ENCODE measurements at places on chromosomes 1 and 21.
A peak's percentile ranks its signal among the peaks of the same experiment; 100 is the strongest.

- no peak for ATAC-seq
Observed at GRCh38 chr1:13573586-13573985, 10.0 kb upstream of the PDPN start.

DNA sequence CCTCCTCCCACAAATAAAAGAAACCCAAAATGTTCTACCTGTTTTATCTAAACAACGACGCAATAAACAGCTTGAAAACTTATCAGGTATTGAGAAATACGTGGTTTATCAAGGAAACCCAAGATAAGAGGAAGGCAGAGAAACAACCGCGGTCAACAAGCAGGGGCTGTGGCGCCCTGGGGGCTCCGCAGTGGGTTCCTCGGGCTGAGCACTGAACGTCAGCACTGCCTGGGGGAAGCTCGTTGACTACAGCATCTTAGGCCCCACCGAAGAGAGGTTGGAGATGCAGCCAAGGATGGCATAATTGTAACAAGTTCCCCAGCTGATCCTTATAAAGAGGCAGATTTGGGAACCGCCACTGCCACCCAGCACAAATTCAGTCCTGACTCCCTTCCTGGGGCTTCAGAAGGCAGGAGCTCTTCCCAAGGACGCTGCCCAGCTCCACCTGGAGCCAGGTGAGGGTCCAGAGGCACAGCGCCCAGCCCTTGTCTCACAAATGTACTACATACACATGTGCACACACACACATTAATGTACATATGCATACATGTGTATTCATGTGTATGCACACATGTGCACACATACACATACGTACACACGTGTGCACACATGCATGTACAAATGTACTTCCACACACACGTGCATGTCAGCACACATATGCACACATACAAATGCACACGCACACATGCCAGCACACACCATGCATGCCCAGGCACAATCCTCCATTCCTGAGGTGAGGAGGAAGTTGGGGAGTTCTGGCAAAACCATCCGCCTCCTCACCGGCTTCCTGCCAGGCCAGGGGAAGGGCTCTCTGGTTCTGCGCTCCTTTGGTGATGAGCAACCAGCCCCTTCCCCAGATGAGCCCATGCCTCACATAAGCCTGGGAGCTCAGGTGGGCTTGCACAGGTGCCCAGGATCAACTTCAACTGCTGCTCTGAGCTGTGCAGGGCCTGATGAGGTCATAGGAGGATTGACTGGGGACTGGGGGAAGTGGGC is 251.1 kb downstream of the NPHP4 start:
- ATAC-seq = no peak

GRCh38 chr1:82160903-82161302 is 360.2 kb downstream of the ADGRL2 start:
- ATAC-seq = no peak

- ATAC-seq = peak; percentile 13
Observed at GRCh38 chr1:208243527-208243966, 637 bp downstream of the PLXNA2 start.

GRCh38 chr1:28499553-28499952 is 6.3 kb upstream of the RCC1 start:
- no peak for ATAC-seq

GRCh38 chr1:226438007-226438406 is 30.1 kb upstream of the PARP1 start:
- ATAC-seq = no peak

DNA sequence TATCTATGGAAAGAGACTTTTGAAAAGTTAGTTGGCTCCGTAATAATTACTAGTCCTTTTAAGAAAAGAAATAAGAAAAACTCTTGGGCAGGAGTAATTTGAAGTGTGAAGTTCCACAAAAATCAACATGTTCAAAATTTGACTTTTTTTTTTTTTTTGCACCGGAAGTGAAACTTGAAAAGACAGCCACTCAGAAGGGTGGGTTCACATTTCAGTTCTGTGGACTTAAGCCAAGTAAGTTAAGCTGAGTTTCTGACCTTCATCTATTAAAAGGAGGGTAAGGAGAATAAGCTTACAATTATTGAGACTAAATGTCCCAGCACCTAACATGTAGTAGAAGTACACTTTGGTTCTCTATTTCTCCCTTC is 11.0 kb downstream of the RO60 start:
- no peak for ATAC-seq

DNA sequence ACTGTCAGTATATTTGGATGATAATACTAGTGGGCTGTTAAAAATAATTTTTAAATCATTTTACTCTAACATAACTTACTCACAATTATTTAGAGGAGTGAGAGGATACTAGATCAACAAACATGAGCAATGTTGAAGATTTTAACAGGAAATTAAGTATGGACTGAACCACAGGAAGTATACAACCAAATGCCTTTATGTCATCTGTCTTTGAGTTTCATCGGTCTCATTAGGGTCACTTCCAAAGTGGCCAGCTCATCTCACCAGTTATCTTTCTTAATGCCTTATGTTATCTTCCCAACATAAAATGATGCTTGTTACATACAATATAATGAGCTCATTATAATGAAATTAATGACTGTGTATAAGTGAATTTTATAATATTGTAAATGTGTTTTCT is 1.5 kb upstream of the RGS1 start:
- no peak for ATAC-seq

- no peak for ATAC-seq
Observed at GRCh38 chr21:44953628-44954021, 13.8 kb downstream of the SLX9 start.

- ATAC-seq = peak; percentile 37
Observed at GRCh38 chr1:228463559-228464455, 23.4 kb upstream of the RNF187 start.

- ATAC-seq = no peak
Observed at GRCh38 chr1:78222225-78222959, 176.6 kb downstream of the GIPC2 start.

DNA sequence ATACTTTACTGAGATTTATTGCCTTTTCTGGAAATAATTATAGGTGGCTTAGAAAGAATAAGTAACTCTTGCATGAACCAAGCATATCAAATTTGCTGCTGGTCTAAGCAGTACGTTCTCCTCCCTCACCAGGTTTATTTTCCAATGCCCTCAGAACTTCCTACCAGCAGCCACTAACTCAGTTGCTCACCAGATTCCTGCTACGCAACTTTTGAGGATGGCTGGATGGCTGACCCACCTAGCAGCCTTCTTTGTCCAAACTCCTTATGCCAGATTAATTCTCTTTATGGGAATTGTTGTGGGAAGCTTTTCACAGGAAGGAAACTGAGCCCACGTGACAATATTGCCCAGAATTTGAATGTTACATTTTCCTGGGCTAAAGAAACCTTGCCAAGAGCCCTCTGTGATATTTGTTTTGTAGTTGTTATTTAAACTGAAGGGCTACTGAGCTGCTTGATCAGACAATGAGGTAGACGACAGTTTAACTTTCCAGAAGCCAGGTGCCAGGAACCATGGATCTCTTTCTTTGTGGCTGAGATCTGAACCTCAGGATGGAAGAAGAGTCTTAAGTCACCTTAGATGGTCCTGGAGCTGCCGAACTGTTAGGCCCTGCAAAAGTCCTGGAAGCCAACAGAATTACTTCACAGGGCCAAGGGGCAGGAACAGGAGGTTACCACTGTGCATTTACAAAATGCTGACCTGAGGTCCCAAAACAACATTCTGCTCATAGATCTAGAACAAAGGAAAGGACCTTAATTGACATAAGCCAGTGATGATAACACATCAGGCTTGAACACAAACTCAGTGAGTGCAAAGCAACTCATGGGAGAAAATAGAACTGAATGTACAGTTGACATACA is 85.5 kb upstream of the ATP1A1 start:
- no peak for ATAC-seq

GRCh38 chr21:33025489-33026442 is at the start of gene OLIG2:
OLIG2 (plus strand) TSS chr21:33025935; CDS start chr21:33026863, 928 bp downstream.
- ATAC-seq = no peak

DNA sequence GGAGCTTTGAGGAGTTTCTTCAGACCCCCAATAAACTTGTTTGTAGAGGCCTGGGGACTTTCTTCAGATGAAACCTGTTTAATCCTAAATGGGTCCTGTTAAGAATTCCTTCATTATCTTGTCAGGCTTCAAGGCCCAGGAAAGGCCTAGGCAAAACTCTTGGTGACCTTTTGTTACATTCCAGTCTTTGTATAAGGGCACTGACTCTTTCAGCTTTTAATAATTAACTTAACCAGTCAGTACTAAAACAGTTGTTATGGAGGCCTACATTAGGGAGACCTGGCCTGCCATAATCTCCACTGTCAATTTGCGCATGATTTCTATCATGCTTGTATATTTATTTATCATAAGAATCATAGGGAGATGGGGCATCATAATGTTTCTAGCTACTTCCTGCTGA is 110.2 kb downstream of the FCRL5 start:
- no peak for ATAC-seq

- ATAC-seq = no peak
Observed at GRCh38 chr1:74357756-74358155, 122.6 kb downstream of the TNNI3K start.

- no peak for ATAC-seq
Observed at GRCh38 chr1:18155881-18156385, 48.3 kb downstream of the IGSF21 start.

- no peak for ATAC-seq
Observed at GRCh38 chr1:44261171-44261817, 48.0 kb downstream of the DMAP1 start.

DNA sequence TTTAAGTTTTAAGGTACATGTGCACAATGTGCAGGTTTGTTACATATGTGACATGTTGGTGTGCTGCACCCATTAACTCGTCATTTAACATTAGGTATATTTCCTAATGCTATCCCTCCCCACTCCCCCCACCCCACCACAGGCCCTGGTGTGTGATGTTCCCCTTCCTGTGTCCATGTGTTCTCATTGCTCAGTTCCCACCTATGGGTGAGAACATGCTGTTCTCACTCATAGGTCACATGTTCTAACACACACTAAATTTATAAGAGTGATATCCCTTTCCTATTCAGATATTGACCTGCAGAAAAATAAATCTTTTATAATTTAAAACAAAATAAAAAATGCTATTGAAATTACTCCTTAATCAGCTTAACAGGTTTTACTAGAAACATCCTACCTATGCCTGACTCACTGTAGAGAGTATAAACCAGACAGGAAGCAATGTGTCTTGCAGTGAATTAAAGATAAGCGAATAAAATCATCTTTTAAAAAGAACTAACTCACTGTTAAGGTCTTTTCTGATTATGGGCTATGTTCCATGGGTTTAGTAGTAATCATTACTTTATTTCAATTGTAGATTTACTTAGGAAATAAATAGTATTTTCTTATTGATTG is 82.0 kb upstream of the DPH5 start:
- ATAC-seq = no peak

DNA sequence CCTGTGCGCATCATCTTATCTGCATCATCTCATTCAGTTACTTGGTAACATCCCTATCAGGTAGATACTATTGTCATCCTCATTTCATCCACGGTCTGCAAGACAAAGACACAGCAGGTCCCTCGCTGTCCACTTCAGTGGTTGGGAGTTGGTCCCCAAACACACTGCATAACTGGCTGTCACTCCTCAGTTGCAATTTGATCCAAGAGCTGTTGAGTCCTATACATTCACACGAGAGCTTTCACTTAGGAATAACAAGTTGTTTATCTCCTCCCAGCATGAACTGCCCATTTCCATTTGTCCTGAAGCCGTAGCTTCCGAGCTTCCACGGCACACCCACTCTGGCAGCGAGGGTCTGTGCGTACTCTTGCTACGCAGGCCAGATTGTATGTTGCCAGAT is 472.0 kb downstream of the CAMTA1 start:
- ATAC-seq = no peak

DNA sequence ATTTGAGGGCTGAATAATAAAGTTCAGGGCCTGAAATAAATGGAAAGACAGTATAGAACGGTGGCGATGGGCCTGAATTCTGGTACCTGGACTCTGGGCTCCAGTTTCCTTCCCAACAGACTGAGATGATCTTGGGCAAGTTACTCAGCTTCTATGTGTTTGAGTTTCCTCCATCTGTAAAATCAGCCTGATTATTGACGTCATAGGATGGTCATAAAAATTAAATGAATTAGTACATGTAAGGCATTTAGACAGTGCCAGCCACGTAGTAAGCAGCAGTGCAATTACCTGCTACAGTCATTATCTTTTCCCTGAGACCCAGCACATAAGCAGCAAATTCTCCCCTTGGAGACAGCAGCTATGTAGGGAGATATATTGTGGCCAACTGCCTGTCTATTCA is 260.9 kb downstream of the NTNG1 start:
- no peak for ATAC-seq

- ATAC-seq = no peak
Observed at GRCh38 chr1:154408174-154408777, 3.1 kb downstream of the IL6R start.

DNA sequence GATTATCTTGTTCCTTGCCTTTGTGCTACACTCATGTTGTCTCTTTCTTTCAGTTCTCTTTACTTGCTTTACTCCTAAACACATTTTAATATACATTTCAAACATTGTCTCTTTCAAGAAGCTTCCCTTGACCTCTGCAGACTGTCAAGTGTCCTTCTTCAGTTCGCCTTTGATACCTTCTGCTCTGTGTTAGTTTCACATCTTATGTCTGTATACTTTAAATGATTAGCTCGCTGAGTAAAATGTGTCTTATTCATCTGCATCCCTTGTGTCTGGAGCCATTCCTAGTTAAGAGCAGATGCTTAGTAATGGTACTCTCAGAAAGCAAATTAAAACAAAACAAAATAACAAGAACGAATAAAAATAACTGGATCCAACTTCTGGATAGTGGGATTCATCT is 303.3 kb downstream of the S1PR1 start:
- no peak for ATAC-seq

DNA sequence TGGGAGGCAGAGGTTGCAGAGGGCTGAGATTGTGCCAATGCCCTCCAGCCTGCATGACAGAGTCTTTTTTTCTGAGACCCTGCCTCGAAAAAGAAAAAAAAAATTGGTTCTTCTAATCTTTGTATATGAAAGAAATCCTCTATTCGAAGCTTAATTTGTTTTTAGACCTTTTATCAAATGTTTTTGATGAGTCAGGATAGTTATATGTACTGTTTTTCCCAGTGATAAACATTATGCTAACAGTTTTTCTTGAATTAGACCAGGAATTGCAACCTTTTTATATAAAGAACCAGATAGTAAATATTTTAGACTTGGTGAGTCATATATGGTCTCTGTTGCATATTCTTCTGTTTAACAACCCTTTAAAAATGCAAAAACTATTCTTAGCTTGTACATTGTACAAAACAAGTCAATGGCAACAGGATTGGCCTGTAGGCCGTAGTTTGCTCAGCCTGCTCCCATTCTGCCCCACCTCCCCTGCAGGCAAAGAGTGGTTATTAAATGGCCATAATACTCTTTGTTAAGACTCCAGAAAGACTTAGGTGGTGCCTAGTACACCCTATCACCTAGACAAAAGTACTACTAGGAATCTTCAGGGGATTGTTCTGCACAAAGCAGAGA is 45.2 kb downstream of the LYST start:
- no peak for ATAC-seq

DNA sequence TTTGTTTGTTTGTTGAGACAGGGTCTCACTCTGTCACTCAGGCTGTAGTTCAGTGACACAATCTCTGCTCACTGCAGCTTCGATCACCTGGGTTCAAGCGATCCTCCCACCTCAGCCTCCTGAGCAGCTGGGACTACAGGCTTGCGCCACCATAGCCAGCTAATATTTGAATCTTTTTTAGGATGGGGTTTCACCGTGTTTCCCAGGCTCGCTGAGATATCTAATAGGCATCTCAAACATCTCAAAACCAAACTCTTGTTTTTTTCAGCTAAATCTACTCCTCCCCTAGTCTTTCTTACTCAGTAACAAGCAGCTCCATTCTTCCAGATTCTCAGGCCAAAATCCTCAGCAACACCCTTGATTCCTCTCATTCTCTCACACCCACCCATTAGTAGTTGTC is 22.0 kb upstream of the SRRM1 start:
- no peak for ATAC-seq

- peak; percentile 25 for ATAC-seq
Observed at GRCh38 chr1:233140499-233140898, 155.0 kb downstream of the PCNX2 start.
